ENCODE measurements at places on chromosomes 13 and 19.

- no peak for DNase-seq
These were observed at the start of gene CLDN10 for GRCh38 chr13:95552539-95553441. Gene CLDN10, plus strand, starts transcription at chr13:95552720. Its CDS starts 34 bp downstream, at chr13:95552754.

- no peak for DNase-seq
These were observed 7.3 kb downstream of the ATP4B start for GRCh38 chr13:113650731-113651148.

- no peak for DNase-seq
These were observed 13.4 kb upstream of the NALCN start for GRCh38 chr13:101429733-101430132.

- no peak for DNase-seq
These were observed 46.3 kb upstream of the KATNAL1 start for GRCh38 chr13:30353471-30354215.

DNA sequence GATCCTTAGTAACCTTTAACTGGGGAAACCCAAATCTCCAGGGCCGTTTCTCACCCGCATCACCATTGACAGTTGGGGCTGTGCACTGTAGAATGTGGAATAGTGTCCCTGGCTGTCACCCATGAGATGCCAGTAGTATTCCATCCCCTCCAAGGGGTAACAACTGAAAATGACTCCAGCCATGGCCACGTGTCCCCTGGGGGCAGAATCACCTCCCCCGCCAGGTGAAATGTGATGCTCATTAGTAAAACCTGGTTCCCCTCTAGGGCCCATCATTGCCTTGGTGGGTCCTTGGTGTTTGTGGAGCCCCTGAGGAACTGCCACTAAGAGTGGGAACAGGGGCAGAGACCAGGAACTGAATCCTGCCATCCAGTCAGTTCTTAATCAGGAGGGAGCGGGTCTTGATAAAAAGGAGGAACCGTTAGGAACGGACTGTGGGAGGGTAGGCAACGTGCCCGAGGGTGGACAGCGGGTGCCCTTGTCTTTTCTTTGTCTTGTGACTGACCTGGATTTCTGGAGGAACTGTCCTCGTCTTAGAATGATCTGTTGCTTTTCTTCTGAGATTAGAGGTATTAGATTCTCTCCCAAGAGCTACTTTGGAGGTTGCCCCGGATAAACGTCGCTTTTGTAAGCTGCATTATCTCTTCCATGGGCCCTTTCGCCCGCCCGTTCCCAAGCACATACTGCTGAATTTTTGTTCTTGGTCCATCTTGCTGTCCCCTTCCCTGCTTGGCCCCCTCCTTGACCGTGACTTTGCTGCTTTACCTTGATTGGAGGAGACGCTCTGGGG lies 3.5 kb downstream of the MYO9B start:
- no peak for DNase-seq

- no peak for DNase-seq
These were observed 1.9 kb downstream of the KLF12 start for GRCh38 chr13:74132152-74132775.

- DNase-seq, result no peak
These were observed 965.6 kb downstream of the EFNB2 start for GRCh38 chr13:105569816-105570215.

- no peak for DNase-seq
These were observed 16.3 kb downstream of the LCP1 start for GRCh38 chr13:46165485-46166223.

DNA sequence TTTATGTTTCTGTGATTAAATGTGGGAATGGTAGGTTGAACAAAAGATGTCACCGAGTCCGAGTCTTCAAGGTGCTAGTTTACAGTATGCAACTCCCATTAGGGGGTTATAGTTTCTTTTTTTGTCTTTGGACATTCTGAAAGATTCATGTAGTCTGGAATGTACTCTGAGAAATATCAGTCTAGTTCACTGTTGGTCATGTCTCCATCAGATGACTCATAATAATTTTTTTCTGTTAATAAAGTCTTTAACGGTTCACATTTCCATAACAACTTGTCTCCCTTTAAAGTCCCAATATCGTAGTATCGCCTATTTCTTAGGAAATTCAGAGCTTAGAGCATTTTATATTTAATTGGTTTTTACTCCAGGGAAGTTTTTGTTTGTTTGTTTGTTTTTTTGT lies 13.5 kb upstream of the ESD start:
- DNase-seq, result no peak

- no peak for DNase-seq
These were observed 23.8 kb upstream of the SMIM17 start for GRCh38 chr19:56619121-56619520.

- no peak for DNase-seq
These were observed 3.4 kb upstream of the LAMP1 start for GRCh38 chr13:113293686-113294085.

DNA sequence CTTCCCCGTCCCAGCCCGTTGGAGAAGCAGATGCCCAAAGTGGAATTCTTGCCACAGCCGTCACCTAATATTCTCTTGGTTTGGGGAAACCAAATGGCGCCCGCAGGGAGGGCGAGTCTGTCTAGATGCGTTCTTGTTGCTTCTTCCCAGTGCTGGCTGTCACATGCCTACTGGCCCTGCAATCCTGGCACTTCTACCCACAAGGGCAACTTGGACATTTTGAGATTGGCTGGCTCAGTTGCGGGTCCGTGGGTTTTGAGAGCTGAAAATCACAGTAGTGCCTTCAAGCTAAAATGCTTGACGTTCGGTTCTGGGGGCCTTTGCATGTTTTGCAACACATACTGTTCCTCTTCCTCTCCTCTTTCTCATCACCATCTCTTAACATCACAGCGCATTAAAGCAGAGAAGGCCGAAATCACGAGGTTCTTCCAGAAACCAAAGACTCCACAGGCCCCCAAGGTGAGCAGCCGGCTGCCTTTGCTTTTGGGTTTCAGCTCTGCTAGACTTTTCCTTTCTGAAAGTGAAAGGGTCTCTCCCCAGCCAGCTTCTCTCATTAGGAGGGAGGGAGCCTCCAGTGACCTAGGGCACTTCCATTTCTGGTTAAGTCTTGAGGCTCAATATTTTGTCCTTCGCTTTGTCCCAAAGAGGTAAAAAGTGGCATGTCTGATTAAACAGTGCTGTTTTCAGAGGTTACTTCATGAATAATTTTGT lies 21.1 kb downstream of the CHAF1A start:
- no peak for DNase-seq

- DNase-seq, result peak; percentile 48
These were observed 754 bp upstream of the CHERP start for GRCh38 chr19:16542910-16543472.

- no peak for DNase-seq
These were observed 28.7 kb downstream of the CYSLTR2 start for GRCh38 chr13:48682436-48682835.

GRCh38 chr13:37795326-37795725 lies 74.2 kb downstream of the TRPC4 start:
- no peak for DNase-seq

GRCh38 chr13:51585696-51586095 lies 1.4 kb downstream of the WDFY2 start:
- peak; percentile 63 for DNase-seq

GRCh38 chr13:43316946-43317353 lies 293.6 kb downstream of the DNAJC15 start:
- peak; percentile 96 for DNase-seq

GRCh38 chr19:43562698-43563241 lies 12.6 kb downstream of the XRCC1 start:
- DNase-seq, result peak; percentile 99

DNA sequence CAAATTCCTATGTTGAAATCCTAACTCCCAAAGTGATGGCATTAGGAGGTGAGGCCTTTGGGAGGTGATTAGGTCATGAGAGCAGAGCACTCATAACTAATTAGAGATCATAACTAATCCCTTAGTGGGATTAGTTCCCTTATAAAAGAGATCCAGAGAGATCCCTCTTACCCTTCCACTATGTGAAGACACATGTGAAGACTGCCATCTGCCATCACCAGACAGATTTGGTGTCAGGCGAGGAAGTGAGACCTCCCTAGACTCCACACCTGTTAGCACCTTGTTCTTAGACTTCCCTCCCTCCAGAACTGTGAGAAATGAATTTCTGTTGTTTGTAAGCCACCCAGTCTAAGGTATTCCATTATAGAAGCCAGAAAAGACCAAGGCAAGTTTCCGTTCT lies 112.2 kb downstream of the NDFIP2 start:
- no peak for DNase-seq

DNA sequence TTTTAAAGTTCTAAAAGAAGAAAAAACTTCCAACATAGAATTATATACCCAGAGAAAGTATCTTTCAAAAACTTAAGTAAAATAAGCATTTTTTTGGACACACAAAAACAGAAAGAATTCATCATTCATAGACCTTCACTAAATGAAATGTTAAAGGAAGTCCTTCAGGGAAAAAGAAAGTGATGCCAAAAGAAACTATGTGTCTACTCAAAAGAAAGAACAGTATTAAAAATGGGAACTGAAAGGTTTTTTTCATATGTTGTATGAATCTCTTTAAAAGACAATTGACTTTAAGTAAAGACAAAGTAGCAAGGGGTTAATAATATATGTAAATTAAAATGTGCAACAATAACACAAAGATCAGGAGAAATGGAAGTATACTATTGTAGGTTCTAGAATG lies 96.5 kb downstream of the DHRS12 start:
- no peak for DNase-seq

- DNase-seq, result no peak
These were observed 568 bp downstream of the ATP11A start for GRCh38 chr13:112690283-112690929.

GRCh38 chr19:31539386-31539785 lies 190.2 kb upstream of the TSHZ3 start:
- no peak for DNase-seq

GRCh38 chr19:48757741-48758144 lies 2.4 kb downstream of the FGF21 start:
- DNase-seq, result no peak

DNA sequence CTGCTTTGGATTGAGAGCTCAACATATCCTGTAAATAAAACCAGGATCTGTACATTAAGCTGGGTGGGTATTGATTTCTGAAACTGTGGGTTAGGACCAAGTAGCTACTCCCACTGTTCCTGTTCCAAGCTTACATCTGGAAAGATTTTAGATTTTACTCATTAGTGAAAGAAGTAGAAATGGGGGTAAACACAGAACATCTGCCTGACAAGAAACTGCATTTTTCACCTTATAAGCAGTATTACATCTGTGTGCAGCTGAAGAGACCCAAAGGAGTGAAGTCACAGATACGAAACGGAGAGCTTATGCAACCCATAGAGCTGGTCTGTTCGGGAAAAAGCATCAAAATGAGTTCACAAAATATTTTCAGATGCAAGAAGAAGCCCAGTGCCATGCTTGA lies 235.2 kb downstream of the SLITRK5 start:
- DNase-seq, result no peak

GRCh38 chr19:33819506-33819879 lies 22.8 kb downstream of the KCTD15 start:
- no peak for DNase-seq

DNA sequence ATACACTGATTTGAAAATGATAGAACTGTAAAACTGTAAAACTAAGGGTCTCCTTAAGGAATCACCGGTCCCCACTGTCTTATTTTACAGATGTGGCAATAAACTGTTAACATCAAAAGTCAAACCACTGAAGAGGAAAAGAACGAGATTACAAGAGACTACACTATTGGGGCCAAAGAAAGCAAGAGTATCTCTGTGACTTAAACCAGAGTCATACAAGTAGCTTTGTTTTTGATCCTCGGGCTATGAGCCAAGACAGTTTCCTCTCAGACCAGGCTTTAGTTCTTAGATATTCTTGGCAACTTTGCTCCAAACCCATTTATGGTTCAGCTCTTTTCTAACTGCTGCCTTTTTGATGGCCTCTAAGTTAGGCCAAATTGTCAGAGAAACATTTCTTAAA lies 113.8 kb downstream of the TBC1D4 start:
- DNase-seq, result no peak

GRCh38 chr13:23947893-23948292 lies 50.6 kb upstream of the C1QTNF9B start:
- no peak for DNase-seq

GRCh38 chr13:25324100-25324499 lies 22.7 kb downstream of the NUP58 start:
- DNase-seq, result no peak

Measured in Kasumi-1 (cell line).